Suppressor macrophage (primary cell): ENCODE measurements at places on chromosomes 1 and 21.
A peak's percentile ranks its signal among the peaks of the same experiment; 100 is the strongest.

DNA sequence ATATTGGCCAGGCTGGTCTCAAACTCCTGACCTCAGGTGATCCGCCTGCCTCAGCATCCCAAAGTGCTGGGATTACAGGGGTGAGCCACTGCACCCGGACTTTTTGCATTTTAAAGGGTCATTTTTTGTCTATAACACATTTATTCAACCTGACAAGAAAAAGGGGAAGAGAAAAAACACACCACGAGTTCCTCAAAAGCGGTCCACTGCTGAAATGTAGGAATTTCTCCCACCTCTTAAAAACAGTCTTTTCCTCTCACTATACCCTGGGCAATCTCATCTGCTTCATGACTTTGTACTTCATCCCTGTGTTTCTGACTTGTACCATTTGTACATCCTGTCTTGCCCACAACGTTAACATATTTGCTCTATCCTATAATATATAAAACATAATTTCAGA is 413.3 kb upstream of the PTBP2 start:
- peak; percentile 57 for DNase-seq

- peak; percentile 98 for DNase-seq
Measured at GRCh38 chr1:206503591-206504362, 3.6 kb upstream of the RASSF5 start.

- DNase-seq = no peak
Measured at GRCh38 chr1:25575191-25575590, 31.8 kb downstream of the LDLRAP1 start.

GRCh38 chr1:160744199-160744851 is 5.3 kb downstream of the SLAMF7 start:
- DNase-seq = no peak

DNA sequence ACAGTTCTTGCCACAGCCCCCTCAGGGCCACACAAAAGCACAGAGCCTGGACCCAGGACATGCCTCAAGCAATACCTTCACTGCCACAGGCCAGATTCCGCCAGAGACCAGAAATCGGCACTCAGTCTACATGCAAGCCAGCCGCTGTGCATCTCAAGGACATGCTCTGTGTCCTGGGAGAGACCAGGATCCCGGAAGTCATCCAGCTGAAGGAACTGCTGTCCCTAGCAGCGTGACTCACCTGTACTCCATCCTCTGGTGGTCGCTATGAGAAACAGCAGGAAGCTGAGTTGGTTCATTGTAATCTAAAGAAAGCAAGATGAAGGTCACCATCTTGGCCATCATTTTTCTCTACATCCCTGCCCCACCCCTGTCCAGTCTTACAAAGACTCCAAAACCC is 401 bp downstream of the ITLN1 start:
- no peak for DNase-seq

DNA sequence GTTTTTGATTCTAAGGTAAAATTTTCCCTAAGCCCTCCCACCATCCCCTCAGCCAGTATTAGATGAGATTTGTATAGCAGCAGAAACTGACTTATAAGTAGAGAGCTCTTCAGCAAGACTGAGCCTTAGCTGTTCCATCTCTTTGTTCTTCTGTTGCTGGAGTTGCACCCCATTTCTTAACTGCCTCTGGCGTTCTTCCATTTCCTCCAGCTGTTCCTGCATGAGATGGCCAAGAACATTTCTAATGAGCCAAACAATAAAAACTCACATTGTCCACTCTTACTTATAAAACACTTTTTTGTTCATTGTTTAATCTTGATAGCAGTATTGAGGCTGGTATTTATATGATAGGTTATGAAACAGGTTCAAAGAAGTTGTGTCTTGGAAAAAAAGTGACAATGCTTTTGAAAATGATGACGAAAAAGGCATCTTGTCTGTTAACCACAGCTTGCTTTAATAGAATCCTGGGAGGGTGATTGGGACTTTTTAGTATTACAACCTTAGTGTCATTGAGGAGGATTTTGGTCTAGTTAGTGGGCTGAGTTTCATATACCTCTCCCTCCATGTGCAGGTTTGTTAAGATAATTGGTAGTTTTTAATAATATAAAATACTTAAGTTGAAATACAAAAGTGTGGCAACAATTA is 18.3 kb downstream of the SYNC start:
- DNase-seq = no peak

GRCh38 chr21:36700295-36700970 is 1.5 kb downstream of the SIM2 start:
- no peak for DNase-seq

DNA sequence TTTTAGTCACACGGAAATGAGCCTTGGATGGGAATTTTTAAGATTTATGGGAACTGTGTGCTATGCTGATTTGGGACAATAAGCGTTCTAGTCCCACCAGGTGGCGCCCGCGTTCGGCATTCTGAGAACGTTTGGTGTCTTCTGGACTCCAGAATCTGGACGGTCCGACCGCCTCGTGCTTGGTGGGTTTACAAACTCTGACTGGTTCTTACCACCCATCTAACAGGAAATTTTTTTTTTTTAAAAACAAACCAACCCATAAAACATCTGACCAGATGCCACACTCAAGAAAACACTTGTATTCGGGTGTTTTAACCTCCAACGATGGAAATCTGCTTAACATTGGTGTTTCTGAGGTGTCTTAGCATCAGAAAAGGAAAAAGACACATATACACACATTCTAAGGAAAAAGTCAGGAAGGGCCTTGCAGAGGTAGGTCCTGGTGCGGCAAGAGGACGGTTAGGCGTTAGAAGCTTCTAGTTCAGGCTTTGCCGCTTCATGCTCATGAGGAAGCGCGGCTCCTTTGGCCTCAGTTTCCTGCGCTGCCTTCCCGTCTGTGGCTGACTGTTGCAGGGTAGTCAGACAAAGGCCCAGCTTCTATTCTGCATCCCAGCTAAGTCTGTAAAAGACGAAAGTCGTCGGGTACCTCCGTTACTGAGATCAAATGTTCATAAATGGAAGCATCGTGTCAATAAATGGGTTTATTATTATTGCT is 814 bp upstream of the DYRK3 start:
- DNase-seq = peak; percentile 98

- no peak for DNase-seq
Measured at GRCh38 chr1:226482975-226483700, 65.4 kb upstream of the STUM start.

DNA sequence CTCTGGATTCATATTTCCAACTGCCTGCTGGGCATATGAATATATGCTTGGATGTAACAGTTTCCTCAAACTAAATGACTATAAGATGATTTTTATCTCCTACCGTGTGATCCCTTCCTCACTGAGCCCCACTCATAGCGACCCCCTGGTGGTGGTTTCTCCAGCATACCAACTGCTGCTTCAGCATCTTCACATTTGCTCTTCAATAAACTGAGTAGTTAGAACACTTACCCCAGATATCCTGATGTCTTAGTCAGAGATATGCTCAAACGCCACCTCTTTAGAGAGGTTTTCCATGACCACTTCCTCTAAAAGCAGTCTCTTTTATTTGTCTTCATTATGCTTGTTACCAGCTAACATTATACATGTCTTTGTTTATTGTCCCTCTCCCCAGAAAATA is 10.2 kb upstream of the HNRNPR start:
- no peak for DNase-seq

DNA sequence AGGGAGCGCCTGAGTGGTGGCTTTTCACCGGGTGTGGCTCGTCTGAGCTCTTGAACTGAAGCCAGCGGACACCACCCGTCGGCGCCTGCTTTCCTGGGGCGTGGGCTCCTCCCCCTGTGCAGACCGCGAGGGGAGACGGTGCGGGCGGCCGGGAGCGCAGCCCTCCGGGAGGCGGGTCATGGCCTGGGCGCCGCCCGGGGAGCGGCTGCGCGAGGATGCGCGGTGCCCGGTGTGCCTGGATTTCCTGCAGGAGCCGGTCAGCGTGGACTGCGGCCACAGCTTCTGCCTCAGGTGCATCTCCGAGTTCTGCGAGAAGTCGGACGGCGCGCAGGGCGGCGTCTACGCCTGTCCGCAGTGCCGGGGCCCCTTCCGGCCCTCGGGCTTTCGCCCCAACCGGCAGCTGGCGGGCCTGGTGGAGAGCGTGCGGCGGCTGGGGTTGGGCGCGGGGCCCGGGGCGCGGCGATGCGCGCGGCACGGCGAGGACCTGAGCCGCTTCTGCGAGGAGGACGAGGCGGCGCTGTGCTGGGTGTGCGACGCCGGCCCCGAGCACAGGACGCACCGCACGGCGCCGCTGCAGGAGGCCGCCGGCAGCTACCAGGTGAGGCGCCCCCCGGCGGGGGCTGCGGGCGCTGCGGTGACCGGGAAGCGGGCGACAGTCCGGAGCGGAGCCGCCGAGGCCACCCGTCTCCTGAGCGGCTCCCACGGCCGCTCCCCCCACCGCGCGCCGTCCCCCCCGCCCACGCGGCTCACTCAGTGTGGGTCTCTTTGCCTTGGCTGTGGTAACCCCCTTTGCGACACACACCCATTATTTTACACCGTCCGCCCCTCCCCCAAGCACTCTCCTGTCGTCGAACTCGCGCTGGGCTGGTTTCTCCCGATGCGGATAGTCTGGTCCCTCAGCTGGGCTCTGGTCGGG is at the start of gene TRIM58:
TSS of gene TRIM58 (plus strand) at position 119 of the 916 bp plus-strand sequence. CDS start at position 179, 60 bp downstream.
- peak; percentile 18 for DNase-seq

- DNase-seq = no peak
Measured at GRCh38 chr1:229370601-229371021, 27.8 kb upstream of the CCSAP start.

DNA sequence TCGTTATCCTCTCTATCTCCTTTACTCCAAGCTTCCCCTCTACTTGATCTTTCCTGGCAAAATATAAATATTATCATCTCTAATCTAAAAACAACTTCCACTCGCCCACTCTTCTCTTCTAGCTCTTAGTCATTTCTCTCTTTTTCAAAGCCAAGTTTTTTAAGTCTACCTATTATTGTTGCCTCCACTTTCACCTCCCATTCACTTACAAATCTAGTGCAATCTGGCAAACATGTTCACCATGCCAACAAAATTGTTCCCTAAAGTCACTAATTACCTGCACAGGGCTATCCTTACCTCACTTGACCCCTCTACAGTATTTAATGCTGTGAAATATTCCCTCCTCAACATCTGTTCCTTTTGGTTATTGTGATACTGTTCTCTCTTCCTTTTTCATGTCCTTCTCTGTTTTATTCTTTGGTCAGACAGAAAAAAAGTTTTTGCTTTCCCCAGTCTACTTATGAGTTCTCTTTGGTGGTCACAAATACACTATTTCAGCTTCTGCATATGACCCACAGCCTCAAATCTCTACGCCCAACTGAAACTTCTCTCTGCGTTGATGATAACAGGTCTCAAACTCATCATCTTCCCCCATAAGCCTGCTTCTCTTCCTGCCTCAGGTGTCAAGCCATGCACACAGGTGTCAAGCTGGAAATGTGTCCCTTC is 31.9 kb upstream of the RAP1A start:
- no peak for DNase-seq

DNA sequence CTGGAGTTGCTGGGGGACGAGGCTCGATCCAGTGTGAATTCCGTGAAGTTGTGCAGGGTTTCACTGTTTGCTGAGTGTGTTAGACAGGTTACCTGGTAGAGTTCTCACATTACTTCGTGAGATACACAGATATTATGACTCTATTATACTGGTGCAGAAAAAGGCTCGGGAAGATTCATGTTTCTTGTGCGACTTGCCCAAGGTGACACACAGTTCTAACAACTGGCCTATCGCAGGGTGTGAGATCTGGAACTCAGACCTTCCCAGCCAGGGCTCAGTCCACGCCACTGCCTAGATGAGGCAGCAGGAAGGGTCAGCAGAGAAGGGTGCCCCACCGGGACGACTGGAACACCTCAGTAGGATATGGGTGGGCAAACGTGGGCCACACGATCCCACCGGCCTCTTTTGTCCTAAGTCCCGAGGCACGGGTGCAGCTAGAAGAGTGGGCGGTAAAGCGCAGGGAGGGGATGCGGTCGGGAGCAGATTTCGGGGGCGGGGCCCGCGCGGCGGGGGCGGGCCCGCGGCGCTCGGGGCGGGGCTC is 296 bp upstream of the RNPEP start:
- DNase-seq = peak; percentile 94

DNA sequence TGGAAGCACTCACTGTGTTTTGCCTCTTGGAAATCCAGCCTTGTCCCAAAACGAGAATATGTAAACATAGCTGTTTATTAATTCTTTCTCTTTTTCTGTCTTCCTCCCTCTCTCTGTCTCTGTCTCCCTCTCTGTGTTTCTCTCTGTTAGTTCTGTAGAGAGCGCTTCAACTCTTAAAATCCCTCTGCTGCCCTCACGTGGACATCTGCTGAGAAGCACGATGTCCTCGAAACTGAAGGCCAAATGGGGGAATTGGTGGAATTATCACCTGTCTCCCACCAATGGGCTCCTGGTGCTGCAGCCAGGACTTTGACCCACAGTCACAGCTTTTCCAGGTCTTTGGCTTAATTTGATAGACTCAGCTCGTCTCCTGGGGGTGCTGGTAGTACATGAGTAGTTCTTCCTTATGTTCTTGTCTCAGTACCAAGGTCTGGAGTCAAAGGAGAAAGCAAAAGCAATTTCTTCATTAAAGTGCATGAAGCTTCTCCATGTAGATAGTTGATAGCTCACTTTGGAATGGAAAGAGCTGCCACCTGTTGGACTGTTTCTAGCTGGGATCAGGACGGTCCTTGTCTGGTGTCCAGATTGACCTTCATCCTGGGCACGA is 5.5 kb upstream of the GBP6 start:
- peak; percentile 86 for DNase-seq

GRCh38 chr21:29075706-29076466 is 2.4 kb upstream of the CCT8 start:
- DNase-seq = no peak

DNA sequence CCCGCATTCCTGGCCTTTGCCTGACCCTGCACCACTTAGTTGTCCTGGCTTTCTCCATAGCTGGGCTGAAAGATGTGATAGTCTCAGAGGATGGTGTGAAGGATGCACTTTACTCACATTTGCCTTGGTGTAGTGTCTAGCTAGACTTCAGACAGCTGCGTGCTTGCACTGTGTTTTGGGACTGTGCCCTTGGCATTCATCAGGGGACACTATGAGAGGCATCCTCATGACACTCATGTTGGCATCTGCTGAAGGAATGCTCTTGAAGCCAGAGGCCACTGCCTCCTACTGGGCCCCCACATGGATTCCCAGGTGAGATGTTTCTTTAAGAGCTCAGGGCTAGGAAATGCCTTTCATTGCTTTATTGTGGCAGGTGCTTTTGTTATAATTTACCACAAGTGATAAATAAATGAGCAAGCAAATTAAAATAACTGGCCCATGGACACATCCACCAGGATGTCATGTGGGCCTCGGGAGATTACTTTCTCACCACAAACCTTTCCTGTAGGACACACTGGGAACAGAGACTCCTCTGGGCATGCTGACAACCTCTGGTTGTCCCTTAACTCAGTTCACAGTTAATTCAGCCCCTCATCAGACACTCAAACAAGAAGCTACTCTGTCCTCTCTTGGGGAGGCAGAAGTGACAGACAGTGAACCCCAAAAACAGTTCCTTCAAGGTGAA is 99.4 kb upstream of the SPATA6 start:
- DNase-seq = no peak

DNA sequence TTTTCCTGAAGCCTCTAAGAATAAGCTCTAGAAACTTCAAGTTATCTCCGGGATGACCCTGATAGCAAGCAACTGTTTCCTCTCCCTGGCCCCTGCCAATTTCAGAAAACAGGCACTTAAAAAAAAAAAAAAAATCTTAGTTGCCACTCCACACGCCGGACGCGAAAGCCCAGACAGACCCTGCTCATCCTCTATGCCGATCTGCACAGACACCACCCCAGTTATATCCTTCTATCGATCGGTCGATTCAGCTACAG is 1.7 kb downstream of the ANP32E start:
- DNase-seq = no peak

GRCh38 chr21:35204850-35205541 is 155.9 kb upstream of the RUNX1 start:
- peak; percentile 69 for DNase-seq

- DNase-seq = no peak
Measured at GRCh38 chr1:77831976-77832711, 52.7 kb downstream of the MIGA1 start.
